Ovary (tissue), 10 donors: ENCODE measurements at places on chromosomes 3 and 15. TPM values are rescaled to one million over a fixed set of nuclear protein-coding genes. Genes with fewer than 3 reads are reported as not detected.

Gene DZIP3
- total RNA-seq, result 13.0 TPM

Gene TMEM41A
- total RNA-seq, result 13.9 TPM

Gene MUC4
- 0.72 TPM for total RNA-seq

Gene LRRC31
- not detected for total RNA-seq

DNA sequence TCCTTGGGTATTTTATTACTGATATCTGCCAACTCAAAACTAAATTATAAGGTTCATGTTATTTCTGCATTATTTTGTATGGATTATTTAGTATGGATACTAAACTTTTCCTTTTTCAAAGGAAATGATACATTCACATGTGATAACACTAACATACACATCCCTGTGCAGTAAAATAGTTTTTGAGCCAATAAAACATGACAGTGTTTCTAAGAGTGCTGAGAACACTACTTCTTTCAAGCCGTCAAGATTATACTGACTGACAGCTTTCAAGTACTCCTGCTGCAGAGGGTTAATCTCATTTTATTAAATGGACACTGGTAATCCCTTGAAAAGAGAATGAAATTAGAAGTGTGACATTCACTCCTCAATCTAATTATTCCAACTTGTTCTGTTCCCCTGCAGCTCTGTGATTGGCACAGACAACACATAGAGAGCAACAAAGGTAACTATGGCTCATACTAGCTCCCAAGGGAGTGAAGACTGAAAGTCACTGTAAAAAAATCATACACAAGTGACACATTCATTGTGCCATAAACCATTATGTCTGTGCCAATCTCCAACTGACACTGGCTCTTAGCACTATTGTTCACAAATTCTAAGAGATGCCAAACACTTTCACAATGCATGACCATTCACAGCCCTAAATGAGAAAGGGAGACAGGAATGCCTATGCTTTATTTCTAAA, 468.6 kb downstream of the SHQ1 start:
- H3K4me3 ChIP-seq, result no peak overlapping the region
- H3K36me3 ChIP-seq, result no peaks in the 10 kb centered on the region
- no peak overlapping the region for H3K27ac ChIP-seq
- DNase-seq, result no peak

GRCh38 chr15:60006873-60007272, 2.8 kb downstream of the FOXB1 start:
- H3K4me3 ChIP-seq, result no peak overlapping the region
- DNase-seq, result no peak
- H3K27ac ChIP-seq, result no peak overlapping the region
- peaks cover 18% of the 10 kb centered on the region for H3K4me1 ChIP-seq

DNA sequence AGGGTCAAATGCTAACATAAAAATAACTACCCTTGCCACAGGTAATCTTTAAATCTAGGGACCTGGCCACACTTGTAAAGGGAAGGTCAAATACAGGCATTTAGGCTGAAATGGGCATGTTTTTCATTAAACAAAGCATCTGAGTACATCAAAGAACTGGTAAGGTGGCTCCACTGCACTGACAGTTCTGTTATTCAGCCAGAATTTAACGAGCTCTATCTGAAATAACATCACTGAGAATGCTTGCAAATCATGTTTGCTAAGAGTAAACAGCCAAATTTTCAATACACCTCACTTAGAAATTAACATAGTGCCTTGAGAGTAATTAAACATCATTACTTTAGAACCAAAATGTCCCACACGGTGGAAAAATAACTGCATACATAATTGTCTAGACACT, 118.9 kb downstream of the MTHFS start:
- H3K4me1 ChIP-seq, result no peaks in the 10 kb centered on the region
- no peak overlapping the region for H3K4me3 ChIP-seq
- H3K36me3 ChIP-seq, result no peaks in the 10 kb centered on the region
- H3K27ac ChIP-seq, result no peak overlapping the region
- DNase-seq, result no peak

- peaks cover 7% of the 10 kb centered on the region for H3K4me1 ChIP-seq
- no peak overlapping the region for H3K4me3 ChIP-seq
- no peaks in the 10 kb centered on the region for H3K36me3 ChIP-seq
- no peak overlapping the region for H3K27ac ChIP-seq
- no peak for DNase-seq
- H3K27me3 ChIP-seq, result no peaks in the 10 kb centered on the region
These were observed 84.2 kb upstream of the ABHD2 start for GRCh38 chr15:89003865-89004725.
